ENCODE measurements at places on chromosomes 4 and X.

GRCh38 chr4:48778431-48779094 lies 1.5 kb downstream of the FRYL start:
- DNase-seq, result no peak

DNA sequence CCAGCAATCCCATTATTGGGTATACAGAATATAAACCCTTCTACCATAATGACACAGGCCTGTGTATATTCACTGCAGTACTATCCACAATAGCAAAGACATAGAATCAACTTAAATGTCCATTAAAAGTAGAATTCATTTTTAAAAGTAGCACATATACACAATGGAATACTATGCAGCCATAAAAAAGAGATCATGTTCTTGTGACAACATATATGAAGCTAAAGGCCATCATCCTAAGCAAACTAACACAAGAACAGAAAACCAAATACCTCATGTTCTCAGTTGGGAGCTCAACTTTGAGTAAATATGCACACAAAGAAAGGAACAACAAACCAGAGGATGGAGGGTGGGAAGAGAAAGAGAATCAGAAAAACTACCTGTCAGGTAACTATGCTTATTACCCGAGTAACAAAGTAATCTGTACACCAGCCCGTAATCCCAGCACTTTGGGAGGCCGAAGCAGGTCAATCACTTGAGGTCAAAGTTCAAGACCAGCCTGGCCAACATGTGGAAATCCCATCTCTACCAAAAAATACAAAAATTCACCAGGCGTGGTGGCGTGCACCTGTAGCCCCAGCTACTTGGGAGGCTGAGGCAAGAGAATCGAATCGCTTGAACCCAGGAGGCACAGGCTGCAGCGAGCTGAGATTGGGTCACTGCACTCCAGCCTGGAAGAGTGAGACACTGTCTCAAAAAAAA lies 22.8 kb downstream of the DHX15 start:
- DNase-seq, result no peak

GRCh38 chr4:88352062-88352740 lies 26.5 kb upstream of the HERC6 start:
- DNase-seq, result no peak

DNA sequence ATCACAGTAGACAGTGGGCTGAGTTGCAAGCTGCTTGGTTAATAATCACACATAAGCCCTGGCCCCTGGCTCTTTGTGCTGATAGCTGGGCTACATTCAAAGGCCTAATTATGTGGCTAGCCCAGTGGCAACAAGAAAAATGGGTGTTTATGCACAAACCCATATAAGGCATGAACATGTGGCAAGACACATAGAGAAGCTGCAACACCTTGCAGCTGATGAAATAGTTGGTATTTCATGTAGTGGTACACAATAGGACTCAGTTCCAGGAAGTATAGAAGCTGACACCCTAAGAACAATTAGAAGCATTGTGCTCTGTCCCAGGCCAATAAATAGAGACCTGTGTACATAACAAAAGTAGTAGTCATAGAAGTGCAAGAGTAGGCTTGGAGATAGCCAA lies 14.6 kb upstream of the ZNF630 start:
- DNase-seq, result no peak

- DNase-seq, result no peak
These were observed 12.2 kb upstream of the AMOT start for GRCh38 chrX:112852851-112853250.

DNA sequence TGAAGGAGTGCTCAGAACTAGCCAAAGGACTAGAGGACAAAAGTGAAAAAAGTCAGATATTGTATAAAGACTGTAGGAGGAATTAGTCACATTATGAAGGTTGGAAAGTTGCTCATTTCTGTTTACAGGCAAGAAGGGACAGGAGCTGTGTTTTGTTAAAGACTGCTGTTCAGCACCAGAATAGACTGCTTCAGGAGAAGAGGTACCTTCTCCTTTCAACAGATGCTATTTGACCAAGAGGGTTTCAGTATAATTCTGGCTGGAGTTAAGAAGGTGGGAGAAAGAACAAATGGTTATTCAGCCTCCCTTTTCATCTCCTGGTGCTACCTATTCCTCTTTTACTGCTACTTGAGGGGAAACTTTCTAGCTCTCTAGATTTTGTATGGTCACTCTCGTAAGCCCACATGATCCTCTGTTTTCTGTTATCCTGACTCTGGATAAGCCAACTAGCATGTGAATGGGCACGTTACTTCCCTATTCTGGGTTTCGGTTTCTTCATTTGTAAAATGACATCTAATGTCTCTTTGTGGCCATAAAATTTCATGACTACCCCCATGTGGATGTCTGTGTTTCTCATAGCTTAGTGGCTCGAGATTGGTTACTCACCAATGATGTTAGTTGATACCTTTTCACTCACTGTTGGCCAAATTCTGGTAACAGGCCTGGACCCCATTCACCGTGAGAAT lies 68.9 kb downstream of the SH2D1A start:
- no peak for DNase-seq

DNA sequence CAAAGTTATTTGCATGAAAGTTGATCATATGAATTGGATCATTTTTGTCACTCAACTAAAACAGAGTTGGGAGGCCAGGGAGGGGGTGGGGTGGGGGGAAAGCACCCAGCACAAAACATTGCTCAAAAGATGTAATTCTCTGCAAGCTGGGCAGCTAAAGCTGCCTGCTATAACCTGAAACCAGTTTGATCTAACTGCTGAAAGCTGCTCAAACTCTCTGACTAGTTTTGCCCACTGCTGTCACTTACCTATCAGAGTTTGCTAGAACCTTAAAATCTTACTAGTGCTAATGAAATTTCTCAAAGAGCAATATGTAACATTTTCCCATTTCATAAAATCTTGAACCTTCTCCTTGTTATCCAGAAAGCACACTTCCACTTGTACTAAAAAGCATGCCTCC lies 10.4 kb downstream of the CXCL8 start:
- no peak for DNase-seq

- no peak for DNase-seq
These were observed 69.4 kb upstream of the GABRA2 start for GRCh38 chr4:46459308-46459707.

DNA sequence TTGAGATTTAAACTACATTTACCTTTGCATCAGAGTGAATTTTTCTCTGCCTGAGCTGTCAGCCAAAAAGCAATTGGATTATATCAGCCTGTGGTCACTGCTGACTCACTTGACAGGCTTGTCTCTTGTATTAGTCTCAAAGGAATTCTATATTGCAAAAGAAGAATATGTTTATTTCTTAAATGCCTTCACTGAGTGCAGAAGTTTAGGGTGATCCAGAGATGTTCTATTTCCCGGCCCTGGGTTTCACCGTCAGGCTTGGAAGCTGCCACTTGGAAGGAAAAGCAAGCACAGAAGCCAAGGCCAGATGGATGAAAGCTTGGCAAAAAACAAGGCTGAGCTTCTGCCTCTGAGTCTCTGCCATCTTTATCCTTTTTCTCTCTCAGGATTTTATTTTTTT lies 80.9 kb downstream of the FAM114A1 start:
- no peak for DNase-seq

GRCh38 chrX:123988423-123989111 lies 27.1 kb downstream of the STAG2 start:
- DNase-seq, result no peak

- DNase-seq, result no peak
These were observed 62.5 kb downstream of the ASB9 start for GRCh38 chrX:15207384-15207783.

GRCh38 chr4:53119680-53120079 lies 246.2 kb downstream of the SCFD2 start:
- DNase-seq, result no peak
